SHP77 treated with DMSO at 0.1 percent for 48 hours (cell line): ENCODE measurements at places on chromosomes 4 and X.

- no peak for DNase-seq
Measured at GRCh38 chrX:21932292-21933002, 8.1 kb upstream of the SMS start.

GRCh38 chr4:15740764-15741404 is 37.2 kb upstream of the CD38 start:
- no peak for DNase-seq

DNA sequence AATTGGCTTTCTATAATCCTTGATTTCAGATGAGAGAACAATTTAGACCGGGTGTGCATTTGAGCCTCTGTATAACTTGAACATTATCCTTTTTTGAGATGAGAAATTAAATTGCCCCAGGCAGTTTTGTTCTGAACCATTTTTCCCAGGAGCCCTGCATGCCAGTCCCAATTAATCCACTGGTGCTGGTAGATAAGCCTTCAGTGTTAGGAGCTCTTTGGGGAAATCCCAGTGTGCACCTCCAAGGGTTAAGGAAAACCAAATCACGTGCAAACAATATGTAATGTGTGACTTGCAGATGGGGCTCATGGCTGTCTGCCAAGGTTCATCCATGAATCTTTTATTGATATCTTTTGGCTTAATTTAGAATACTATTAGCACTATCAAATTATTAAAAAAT is 43.2 kb downstream of the KIT start:
- DNase-seq, result no peak

- DNase-seq, result no peak
Measured at GRCh38 chr4:150117094-150117493, 38.8 kb downstream of the DCLK2 start.

DNA sequence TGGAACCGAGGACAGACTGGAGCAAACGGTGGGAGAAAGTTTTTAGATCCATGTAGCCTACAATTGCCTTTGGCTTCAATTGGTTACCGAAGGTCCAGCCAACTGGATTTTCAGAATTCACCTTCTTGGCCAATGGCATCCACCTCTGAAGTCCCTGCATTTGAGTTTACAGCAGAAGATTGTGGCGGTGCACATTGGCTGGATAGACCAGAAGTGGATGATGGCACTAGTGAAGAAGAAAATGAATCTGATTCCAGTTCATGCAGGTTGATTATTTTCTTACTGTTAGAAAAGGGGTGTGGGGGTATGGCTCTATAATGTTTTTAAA is 702 bp downstream of the KLHL5 start:
- DNase-seq, result no peak

- DNase-seq, result no peak
Measured at GRCh38 chrX:70231666-70232065, 2.8 kb upstream of the AWAT1 start.

DNA sequence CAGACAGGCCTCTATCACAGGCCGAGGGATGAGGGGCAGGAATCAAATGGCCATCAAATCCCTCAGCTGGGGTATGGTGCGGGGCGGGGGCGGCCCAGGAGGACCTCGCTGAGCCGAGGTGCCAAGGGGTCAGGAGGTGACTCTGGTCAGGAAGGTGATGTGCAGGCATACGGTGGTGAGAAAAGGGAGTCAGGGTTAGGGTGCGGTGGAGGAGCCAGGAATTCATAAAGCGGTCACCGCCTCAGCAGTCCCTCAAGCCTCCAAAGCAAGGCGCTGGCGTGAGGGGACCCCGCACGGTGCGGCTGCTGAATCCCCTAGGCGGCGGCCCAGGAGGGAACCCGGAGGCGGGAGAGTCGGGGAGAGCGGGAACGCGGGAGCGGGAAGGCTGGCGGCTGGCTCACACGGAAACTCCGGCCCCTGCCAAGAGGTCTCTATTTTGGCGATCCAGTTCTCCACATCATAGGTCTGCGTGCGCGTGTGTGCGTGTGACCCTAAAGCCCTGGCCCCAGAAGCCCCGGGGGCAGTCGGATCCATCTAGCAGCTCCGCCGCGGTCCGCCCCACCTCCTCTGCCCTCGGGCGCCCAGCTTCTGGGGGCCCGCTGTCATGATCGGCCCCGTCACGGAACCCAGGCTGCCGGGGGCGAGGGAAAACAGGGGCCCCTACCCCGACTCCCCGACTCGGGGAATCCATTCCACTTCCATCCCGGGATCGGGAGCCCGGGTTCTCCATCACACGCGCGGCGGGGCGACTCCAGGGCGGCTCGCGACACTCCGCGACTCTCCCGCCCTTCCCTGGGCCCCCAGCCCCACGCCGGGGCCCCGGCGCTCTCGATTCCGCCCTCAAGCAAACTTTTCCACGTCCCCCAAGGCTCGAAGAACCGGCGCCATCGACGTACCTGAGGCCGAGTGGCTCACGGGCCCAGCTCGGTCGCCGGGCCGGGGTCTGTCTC is 593 bp downstream of the ELF4 start:
- DNase-seq, result no peak

DNA sequence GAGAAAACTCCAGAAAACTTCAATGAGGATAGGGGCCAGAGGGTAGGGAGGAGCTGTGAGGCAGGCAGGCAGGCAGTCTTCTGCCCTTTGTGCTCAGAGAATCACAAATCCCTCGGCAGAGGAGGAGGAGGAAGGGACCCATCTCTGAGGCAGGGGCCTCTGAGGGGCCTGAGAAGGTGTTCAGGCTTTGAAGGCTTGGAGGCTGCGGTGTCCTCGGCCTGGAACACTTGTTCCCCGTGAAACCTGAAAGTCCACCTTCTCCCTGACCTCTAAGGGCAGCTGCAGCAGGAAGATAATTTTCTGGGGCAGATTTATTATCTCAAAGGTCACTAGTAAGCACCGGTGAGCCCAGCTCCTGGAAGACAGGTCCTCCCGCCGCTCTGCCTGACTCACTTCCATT is 200.3 kb upstream of the BCOR start:
- no peak for DNase-seq

DNA sequence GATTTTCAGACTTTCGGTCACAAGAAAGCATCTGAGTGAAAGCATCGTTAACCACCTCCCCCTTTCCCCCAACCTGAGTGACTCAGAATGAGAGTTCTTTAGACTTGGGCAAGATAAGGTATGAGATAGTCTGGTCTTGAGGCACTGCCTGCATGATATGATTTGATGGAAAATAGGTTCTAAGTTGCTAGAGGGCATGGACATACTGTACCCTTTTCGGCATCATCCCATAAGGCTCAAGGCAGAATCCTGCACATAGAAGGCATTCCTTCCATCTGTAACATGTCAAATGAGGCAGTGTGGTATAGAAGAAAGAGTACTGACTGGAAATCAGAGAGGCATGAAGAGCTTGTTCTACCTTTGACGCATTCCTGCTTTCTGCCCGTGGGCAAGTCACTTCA is 16.8 kb upstream of the AMOT start:
- no peak for DNase-seq

GRCh38 chr4:147318586-147318985 is 162.3 kb upstream of the EDNRA start:
- DNase-seq, result no peak

DNA sequence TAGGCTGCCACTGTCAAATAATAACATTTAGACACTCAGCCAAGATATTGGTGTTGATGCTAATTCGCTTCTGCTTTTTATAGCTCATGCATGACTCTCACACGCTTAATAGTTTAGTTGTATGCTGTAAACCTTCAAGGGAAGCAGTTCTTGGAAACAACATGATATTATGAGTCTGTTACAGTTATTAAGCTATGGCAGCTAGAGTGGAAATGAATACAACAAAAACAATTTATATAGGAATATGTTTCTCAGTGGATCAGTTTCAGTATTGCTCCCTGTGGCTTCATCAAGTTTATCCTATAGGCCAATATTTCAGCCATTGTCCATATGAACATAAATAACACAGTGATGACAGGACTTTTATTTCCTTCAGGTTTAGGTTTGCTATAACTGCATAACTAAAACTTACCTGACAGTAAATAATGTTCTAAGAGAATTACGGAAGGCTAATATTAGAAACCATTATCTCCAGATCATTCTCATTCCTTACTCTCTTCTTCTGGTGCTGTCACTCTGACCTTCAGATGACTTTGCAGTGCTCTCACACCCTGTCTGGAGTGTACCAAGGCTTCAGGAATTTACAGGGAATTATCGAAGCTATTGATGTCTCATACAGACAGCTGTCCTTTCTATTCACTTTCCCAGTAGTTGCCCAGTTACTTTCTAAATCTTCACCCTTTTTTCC is 555.0 kb downstream of the ANKRD50 start:
- no peak for DNase-seq

DNA sequence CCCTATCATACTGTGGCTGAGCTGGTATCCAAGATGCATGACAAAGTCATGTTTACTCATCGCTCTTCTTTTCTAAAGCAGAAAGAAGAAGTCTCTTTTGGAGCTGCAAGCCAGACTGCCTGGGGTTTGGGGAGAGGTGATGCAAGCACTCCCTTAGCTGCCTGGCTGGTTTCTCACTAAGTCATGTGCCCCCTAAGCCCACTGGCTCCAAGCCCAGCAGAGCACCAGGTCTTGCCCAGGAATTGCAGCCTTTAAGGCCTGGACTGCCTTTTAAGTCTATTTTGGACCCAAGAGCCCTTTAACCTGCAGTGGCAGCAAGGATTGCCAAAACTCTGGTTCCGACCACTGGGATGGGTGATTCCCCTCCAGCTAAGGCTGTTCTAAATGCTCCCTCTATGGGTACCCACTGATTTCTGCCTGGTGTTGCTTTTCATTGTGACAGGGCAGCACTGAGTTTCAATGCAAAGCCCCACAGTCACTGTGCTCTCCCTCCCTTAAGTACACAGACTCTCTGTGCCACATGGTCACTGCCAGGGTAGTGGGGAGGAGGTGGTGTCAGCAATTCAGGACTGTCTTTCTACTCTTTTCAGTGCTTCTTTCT is 548.6 kb downstream of the TLL1 start:
- DNase-seq, result no peak

- DNase-seq, result no peak
Measured at GRCh38 chr4:113576947-113577678, 184.4 kb downstream of the CAMK2D start.

DNA sequence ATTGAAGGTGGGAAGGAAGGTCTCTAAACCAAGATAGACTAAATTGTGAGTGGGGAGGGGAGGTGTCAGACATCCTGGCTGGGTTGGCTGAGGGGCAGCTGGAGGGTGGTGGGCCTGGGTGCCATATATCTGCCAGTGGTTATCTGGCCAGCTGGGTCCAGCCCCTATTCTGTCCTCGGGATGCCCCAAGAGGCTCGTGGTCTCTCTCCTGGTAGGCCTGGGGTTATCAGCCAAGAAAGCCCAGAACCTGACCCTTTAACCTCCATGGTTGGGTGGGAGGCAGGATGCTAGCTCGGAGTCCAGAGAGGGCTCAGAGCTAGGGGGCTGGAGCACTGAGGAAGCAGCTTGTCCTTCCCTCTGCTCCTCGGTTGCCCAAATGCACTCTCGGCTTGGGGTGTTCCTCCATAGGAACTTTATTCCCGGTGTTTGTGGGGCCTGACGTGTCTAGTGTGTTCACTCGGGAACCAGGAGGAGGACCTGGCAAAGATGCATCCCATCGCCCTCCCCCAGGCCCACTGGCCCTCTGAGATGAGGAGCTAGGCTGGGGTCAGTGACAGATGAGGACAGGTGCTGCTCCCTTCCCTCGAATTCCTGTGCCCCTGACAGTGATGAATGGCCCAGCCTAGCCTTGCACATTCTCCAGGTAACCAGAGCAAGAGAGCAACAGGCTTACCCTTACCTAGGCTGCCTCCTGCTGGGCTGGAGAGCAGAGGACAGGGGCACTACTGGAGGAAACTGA is 5.2 kb upstream of the EFNB1 start:
- no peak for DNase-seq
